ENCODE measurements at places on chromosomes 7 and 10.

DNA sequence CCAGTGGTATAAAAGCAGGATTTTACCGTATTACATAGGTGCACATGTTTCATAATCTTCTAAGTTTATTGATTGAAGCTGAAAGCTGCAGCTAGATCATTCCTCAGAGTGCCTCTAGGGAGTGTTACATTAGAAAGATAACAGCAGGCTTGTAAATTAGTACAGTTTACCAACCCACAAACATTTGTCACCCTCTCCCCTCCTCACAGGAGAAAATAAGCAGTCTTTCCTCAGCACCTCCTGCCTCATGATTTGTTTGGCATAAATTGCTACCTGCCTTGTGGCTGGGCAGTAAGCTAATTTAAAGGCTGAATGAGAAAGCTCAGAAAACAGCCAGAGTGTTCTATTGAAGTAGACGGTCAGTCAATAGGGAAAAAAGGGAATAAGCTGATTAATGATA, 74.2 kb downstream of the NXPH1 start:
- DNase-seq = no peak

DNA sequence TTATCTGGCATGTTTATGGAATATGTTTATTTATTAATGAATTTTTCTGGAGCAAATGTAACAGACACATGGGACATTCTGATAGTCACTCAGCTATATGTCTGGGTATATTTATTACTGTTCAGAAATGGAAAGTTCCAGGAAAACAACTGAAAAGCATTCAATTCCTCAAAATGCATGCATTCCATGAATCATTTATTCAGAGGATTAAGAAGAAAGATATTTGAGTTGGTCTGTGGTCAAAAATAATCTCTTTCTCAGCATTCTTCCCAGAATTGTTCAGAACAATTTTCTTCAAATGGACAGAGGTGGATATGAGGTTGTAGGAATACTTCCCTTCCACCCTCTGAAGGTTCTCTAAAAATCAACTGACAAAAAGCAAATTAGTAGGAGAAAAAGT, 97.6 kb upstream of the ITGB1 start:
- peak; percentile 62 for DNase-seq

DNA sequence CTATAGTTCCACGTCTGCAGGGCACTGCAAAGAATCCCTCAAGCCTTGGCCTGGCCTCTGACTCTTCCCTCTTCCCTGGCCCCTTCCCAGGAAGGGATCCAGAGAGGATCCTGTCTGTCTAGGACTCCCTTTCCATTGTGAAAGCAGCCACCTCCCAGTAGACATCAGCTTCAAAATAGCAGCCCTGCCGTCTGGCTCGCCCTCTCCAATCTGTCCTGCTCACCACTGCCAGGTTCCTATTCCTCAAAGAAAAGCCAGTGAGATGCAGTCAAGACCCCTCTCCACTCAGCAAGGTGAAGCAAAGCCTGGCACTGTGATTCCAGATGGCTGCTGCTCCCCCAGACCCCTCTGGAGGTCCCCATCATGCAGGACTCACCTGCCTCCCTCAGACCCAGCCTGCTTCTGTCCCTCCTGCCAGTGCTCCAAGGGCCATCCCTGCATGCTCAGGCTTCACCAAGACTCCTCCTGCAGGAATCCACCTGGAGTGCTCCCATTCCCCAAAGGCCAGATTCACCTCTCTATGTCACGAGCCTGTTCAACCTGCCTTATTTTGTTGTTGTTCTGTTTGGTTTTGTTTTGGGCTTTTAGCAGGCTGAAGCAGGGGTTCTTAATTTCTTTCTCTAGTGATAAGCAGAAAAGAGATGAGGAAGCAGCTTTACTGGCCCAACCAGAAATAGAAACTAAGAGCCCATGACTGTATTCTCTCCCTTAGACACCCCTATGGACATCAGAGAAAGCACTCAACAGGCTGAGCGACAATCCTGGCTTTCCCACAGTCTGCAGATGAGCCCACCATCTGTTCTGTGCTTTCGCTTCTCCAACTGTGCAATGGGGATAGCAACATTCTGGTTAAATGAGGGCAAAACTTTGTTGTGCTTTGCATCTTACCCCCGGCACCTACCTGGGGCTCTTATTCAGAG, 305.1 kb downstream of the GRID1 start:
- no peak for DNase-seq

GRCh38 chr10:24223953-24224352, 15.0 kb downstream of the KIAA1217 start:
- DNase-seq = peak; percentile 38

DNA sequence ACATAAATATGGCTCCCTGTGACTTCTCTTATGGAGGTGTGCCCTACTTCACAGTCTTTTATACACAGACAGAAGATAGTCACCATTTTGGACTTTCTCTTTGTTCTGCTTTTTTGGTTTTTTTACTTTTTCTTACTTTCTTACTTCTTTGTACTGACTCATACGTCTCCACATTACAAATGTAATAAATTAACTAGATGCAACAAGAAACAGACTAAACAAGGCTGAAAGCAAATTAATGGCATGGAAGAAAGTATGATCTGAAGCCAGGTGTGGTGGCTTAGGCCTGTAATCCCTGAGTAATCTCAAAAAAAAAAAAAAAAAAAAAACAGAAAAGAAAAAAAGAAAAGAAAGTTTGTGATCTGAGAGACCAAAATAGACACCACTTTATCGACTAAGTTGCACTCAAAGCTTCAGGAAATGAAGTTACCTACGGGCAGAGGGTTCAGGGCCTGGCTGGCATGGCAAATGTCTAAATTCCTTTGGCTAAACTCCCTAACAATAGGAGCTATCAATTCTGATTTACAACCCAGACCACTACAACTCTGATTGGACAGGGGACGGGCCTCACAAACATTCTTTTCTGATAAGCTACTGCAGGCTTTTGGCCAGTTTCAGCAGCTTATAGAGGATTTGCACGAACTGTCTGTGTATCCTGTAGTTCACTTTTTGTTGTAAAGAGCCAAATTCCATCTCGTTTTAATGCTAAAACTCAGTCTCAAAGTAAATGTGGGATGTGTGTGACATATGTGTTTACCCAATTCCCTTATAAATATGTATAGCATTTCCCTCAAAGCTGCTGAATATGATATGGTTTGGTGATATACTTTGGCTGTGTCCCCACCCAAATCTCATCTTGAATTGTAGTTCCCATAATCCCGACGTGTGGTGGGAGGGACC, 129.1 kb downstream of the SEPTIN14 start:
- peak; percentile 20 for DNase-seq

GRCh38 chr10:95388539-95388938, 97.7 kb upstream of the PDLIM1 start:
- no peak for DNase-seq

All from iris pigment epithelial cell (primary cell).